ENCODE measurements at places on chromosomes 3 and 15. TPM values are rescaled to one million over a fixed set of nuclear protein-coding genes. Genes with fewer than 3 reads are reported as not detected.

THRB gene
- total RNA-seq = 19.7 TPM

- no peak for DNase-seq
- no peak overlapping the region for H3K4me3 ChIP-seq
- no peaks in the 10 kb centered on the region for H3K27me3 ChIP-seq
- H3K4me1 ChIP-seq = no peaks in the 10 kb centered on the region
- no peaks in the 10 kb centered on the region for H3K36me3 ChIP-seq
- no peak overlapping the region for H3K27ac ChIP-seq
Observed at GRCh38 chr3:116240261-116240660, 205.0 kb downstream of the LSAMP start.

DNA sequence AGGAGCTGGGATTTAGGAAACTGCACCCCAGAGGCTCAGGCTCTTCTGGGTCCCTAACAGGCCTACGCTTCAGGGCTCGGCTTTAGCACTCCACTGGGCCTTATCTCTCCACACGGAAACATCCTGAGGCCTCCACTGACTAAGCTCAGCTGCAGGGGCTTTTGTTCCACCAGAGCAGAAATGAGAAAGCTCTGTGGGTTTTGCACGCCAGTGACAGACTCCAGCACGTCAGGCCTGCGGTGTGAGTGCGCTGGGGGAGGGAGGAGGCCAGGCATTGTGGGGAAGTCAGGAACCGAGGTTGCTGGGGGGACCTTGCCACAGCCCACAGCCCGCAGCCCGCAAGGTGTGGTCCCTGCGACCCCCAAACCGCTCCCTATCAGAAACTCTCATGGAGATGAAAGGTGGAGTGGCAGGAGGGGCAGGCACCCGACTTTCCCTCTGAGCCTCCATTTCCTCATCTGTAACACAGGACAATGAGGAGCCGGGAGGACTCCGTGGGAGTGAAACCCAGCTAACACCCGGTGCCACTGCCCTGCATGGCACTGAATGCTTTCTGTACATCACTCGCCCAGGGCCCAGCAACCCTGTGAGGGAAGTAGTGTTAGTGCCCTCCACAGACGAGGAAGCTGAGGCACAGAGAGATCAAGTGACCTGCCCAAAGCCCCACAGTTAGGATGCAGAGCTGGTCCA lies 106.5 kb downstream of the TPRA1 start:
- H3K27me3 ChIP-seq = no peaks in the 10 kb centered on the region
- H3K4me1 ChIP-seq = no peaks in the 10 kb centered on the region

- no peaks in the 10 kb centered on the region for H3K36me3 ChIP-seq
- H3K4me3 ChIP-seq = no peak overlapping the region
- H3K27ac ChIP-seq = no peak overlapping the region
- H3K27me3 ChIP-seq = no peaks in the 10 kb centered on the region
- H3K4me1 ChIP-seq = no peaks in the 10 kb centered on the region
Observed at GRCh38 chr15:29903028-29903427, 80.8 kb upstream of the TJP1 start.

DNA sequence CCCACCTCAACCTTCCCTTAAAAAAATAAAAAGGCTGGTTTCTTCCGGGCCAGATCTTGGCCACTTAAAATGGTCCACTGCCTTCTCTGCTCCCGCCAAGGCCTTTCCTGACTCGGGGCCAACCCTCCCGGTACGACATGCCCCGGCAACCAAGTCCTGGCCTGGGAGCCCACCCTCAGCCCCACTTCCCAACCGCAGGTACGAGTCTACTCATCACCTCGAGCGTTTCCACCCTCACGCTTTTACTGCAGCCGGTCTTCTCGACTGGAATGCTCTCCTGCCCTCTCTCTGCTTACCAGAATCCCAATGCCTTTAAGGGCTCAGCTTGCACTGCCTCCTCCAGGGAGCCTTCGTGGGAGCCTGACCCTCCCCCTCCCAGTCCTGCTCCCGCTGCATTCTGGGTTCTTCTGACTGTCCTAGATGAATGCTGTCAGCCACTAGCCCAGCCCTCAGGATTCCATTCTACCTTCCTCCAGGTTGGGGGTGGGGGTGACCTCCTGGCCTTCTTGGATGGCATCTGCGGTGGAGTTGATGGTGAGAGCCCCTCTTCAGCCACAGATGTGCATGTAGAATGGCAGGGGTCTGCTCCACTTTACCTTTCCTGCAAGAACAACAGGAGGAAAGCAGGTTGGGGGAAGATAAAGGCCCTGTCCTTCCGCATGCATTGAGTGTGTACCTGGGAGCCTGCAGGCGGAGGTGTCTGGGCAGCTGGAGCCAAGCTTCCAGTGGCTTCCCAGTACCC lies 1.1 kb upstream of the CSRNP1 start:
- H3K4me3 ChIP-seq = peak overlapping the region; percentile 89
- peak overlapping the region; percentile 99 for H3K27ac ChIP-seq
- H3K27me3 ChIP-seq = no peaks in the 10 kb centered on the region
- peaks cover 25% of the 10 kb centered on the region for H3K4me1 ChIP-seq
- DNase-seq = no peak

DNA sequence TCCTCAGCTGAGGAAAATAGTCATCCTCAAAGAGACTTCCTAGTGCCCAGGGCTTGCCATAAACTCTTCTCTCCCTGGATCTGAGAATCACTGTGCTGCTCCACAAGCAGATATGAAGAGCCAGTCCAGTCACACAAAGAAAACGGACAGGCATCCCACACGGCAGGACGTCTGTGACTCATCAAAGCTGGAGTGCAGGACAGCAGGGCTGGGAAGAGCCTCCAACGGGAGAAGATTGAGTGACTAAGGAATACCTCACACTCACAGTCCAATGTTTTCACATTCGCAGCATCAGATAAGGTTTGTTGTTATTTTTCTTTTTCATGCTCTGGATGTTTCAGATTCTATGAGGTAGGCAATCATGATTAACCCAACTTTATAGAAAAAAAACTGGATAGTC lies 57.8 kb downstream of the NEK10 start:
- no peak for DNase-seq
- H3K27ac ChIP-seq = no peak overlapping the region
- H3K4me1 ChIP-seq = no peaks in the 10 kb centered on the region
- no peaks in the 10 kb centered on the region for H3K36me3 ChIP-seq

GRCh38 chr15:59203657-59204056 lies 3.0 kb upstream of the LDHAL6B start:
- H3K4me3 ChIP-seq = no peak overlapping the region
- H3K36me3 ChIP-seq = peaks cover 66% of the 10 kb centered on the region
- no peaks in the 10 kb centered on the region for H3K27me3 ChIP-seq
- no peak overlapping the region for H3K27ac ChIP-seq
- DNase-seq = no peak
- no peaks in the 10 kb centered on the region for H3K4me1 ChIP-seq

- H3K4me3 ChIP-seq = no peak overlapping the region
- H3K36me3 ChIP-seq = peaks cover 92% of the 10 kb centered on the region
- H3K27ac ChIP-seq = no peak overlapping the region
- no peaks in the 10 kb centered on the region for H3K27me3 ChIP-seq
Observed at GRCh38 chr3:33131331-33132018, 17.7 kb downstream of the CRTAP start.

DNA sequence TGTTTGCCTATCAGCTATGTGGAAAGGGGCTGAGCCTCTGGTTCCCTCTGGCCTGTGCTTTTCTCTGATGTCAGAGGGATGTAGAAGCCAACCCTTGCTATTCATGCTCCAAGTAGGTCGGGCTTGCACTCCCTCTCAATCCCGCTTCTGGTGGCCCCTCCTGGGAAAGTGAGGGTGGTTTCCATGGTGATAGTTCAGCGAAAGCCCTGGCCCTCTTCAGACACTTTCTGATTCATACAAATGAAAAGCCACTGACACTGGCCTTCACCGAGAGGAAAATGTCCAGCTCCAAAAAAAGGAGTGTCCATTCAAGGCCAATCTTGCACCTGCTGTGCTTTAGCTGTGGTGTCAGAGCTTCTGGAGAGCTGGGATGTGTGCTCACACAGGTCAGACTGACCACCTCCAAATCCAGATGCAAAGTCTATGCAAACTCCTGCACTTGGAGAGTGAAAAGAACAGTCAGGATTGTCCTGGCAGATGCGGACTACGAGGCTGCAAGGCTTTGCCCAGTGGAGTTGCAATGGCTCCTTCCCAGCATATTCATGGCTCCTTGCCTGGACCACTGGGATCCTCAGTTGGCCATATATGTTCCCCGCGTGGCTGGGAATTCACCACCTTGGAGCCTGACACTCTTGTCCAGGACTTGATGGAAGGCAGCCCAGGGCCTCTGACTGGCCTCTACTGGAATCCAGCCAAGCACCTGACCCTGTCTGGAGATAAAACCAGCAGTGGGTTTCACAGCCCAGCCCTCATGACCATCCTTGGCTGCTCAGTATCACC lies 96.6 kb downstream of the CEMIP start:
- no peaks in the 10 kb centered on the region for H3K4me1 ChIP-seq
- H3K4me3 ChIP-seq = no peak overlapping the region
- H3K27me3 ChIP-seq = no peaks in the 10 kb centered on the region
- H3K27ac ChIP-seq = no peak overlapping the region
- peaks cover 6% of the 10 kb centered on the region for H3K36me3 ChIP-seq

DNA sequence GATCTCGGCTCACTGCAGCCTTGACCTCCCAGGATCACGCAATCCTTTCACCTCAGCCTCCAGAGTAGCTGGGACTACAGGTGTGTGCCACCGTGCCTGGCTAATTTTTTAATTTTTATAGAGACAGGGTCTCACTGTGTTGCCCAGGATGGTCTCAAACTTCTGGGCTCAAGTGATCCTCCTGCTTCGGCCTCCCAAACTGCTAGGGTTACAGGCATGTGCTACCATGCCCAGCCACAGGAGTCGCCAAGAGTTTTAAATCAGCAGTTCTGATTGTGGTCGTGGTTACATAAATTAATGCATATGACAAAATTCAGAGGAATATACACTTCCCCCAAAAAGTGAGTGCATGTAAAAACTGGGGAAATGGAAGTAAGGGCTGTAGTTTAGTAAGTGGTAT lies 32.9 kb downstream of the MEGF11 start:
- no peaks in the 10 kb centered on the region for H3K27me3 ChIP-seq
- H3K36me3 ChIP-seq = no peaks in the 10 kb centered on the region
- no peaks in the 10 kb centered on the region for H3K4me1 ChIP-seq
- no peak overlapping the region for H3K27ac ChIP-seq
- peak; percentile 25 for DNase-seq

DNA sequence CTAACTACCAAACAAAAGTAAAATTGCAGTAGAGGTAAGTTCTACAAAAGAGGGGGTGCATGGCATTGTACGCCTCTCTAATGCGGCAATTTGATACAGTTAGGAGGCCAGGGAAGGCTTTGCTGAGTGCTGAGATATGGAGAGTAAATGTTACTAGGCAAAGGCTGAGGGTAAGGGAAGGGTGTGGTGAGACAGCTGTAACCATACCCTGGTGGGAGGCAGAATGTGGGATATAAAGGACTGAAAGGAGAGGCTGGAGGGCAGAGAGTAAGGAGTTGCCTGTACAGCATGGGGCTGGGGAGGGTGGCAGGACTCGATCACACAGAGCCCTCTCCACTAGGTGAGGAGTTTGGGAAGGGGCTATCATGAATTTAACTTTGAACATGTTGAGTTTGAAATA lies 106.3 kb downstream of the PDCD6IP start:
- H3K27me3 ChIP-seq = no peaks in the 10 kb centered on the region
- H3K36me3 ChIP-seq = no peaks in the 10 kb centered on the region
- H3K4me1 ChIP-seq = no peaks in the 10 kb centered on the region
- no peak for DNase-seq
